Natural killer cell treated with Interleukin-12 subunit alpha and Interleukin-12 subunit beta and Interleukin-15 and Interleukin-18, amount 100 ng/mL, for 72 hours (primary cell): ENCODE measurements at places on chromosomes 7 and 10. TPM values are rescaled to one million over a fixed set of nuclear protein-coding genes. Genes with fewer than 3 reads are reported as not detected.

DNA sequence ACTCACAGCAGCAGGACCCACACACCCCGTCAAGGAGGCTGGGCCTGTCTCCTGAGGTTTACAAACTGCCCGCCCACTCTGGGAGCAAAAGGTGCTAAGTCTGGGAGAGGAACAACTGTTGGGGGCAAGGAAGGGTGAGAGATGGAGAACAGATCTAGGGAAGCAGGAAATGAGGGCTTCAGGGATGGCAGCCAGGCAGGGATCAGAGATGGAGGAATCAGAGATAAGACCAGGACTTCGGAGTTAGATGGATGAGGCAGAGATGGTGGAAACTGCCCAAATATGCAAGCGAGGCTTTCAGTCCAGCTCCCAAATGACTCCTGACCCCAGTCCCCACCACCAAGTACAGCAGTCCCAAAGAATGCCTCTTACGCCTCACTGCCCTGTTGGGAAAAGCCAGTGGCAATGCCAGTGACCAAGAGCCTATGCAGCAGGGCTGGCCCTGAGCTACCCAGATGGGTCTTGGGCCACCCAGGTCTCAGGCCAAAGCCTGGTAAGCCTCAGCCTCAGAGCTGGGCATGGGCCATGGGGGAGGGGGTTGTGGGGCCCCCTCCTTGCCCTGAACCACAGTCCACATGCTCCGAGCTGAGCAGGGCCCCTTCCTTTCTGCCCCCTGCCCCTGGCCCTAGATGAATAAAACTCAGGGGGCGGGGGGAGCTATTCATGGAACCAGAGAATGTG, 39.5 kb upstream of the SLF2 start:
- H3K27ac ChIP-seq = no peak overlapping the region
- DNase-seq = no peak
- peaks cover 9% of the 10 kb centered on the region for H3K27me3 ChIP-seq
- no peaks in the 10 kb centered on the region for H3K36me3 ChIP-seq

The SLC16A12 gene
- total RNA-seq = not detected

GRCh38 chr7:102453319-102453718, 11.3 kb downstream of the ALKBH4 start:
- no peak for DNase-seq
- no peaks in the 10 kb centered on the region for H3K4me1 ChIP-seq
- no peak overlapping the region for H3K27ac ChIP-seq
- H3K27me3 ChIP-seq = no peaks in the 10 kb centered on the region
- H3K4me3 ChIP-seq = no peak overlapping the region
- H3K36me3 ChIP-seq = no peaks in the 10 kb centered on the region

The NPTX2 gene
- total RNA-seq = 0.20 TPM

The AGMO gene
- not detected for total RNA-seq

GRCh38 chr10:25288181-25288580, 113.4 kb downstream of the GPR158 start:
- no peaks in the 10 kb centered on the region for H3K27me3 ChIP-seq
- no peak overlapping the region for H3K4me3 ChIP-seq
- no peak overlapping the region for H3K27ac ChIP-seq
- DNase-seq = no peak
- no peaks in the 10 kb centered on the region for H3K4me1 ChIP-seq
- no peaks in the 10 kb centered on the region for H3K36me3 ChIP-seq

DNA sequence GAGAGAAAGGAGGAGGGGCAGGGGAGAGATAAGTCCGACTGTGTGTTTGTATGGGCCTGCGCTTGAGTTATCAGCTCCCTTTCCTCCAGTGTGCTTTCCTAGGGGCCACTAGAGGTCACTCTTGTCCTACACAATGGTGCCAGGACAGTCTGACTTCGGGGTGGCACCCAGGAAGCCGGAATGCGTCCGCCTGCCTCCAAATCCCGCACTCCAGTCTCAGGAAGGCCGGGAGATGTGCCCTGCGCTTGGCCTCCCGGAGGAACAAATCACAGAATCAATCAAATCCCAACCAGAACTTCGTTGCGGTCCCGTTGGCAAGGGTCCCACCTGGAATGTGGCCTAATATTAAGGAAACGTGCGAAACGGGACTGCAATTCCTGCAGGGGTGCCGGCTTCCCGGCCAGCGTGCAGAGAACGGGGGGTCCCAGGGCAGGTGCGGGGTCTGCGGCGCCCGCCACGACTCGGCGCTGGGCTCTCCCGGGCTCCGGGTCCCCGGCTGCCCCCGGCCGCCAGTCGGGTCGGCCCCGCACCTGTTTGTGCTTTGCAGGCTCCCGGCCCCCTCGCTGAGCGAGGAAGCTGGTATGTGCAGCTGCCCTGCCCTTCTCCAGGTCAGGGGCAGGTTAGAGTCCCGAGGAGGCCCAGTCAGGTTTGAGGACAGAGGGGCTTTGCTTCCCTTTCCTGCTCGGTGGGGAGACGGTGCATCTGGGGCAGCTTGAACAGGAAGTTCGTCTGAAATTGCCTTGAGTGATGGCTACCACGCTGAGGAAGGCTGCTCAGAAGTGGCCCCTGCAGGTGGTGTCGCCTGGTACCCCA, 21.0 kb upstream of the HPS1 start:
- H3K27me3 ChIP-seq = peaks cover 11% of the 10 kb centered on the region
- peak overlapping the region; percentile 92 for H3K4me3 ChIP-seq
- peak; percentile 82 for DNase-seq

The MSS51 gene
- 4.4 TPM for total RNA-seq

DNA sequence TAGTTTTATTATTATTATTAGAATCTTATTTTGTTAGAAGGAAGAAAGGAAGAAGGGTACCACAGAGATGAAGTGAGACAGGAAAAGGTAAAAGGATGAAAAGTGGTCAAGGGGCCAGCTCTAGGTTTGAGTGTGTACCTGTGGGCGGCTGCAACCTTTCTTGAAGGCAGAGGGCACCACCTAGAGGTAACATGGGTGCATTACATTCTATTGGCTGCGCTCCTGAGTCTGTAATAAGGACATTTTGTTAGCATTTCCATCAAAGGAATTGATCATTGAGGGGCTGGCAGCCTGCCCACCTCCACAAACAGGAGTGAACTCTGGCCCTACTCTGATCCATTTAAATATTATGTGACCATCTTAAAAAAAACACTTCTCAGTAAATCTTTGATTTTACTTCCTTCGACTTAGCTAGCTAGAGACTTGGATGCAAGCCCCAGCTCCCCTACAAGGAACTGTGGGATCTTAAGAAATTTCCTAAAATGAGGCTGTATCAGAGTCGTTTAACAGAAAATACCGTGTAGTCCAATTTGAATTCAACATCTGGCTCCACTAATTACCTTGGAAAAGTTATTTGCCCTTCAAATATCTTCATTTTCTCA, 610.4 kb downstream of the IPMK start:
- DNase-seq = no peak
- no peaks in the 10 kb centered on the region for H3K27me3 ChIP-seq
- no peaks in the 10 kb centered on the region for H3K4me1 ChIP-seq
- no peak overlapping the region for H3K27ac ChIP-seq
- H3K36me3 ChIP-seq = peaks cover 4% of the 10 kb centered on the region

GRCh38 chr7:77232467-77232866, 32.8 kb upstream of the FGL2 start:
- no peak overlapping the region for H3K27ac ChIP-seq
- no peak for DNase-seq
- no peaks in the 10 kb centered on the region for H3K4me1 ChIP-seq
- H3K4me3 ChIP-seq = no peak overlapping the region

GRCh38 chr7:21946222-21946709, 567 bp upstream of the CDCA7L start:
- H3K27ac ChIP-seq = no peak overlapping the region
- H3K4me3 ChIP-seq = peak overlapping the region; percentile 84
- H3K36me3 ChIP-seq = no peaks in the 10 kb centered on the region
- no peak for DNase-seq
- H3K27me3 ChIP-seq = peaks cover 25% of the 10 kb centered on the region
